ENCODE measurements at places on chromosomes 1 and 21. TPM values are rescaled to one million over a fixed set of nuclear protein-coding genes. Genes with fewer than 3 reads are reported as not detected.
A peak's percentile ranks its signal among the peaks of the same experiment; 100 is the strongest.

- DNase-seq, result no peak
Measured at GRCh38 chr1:205275133-205275532, 46.4 kb downstream of the NUAK2 start.

GRCh38 chr1:230065571-230065970 is 1.5 kb upstream of the GALNT2 start:
- DNase-seq, result no peak

DNA sequence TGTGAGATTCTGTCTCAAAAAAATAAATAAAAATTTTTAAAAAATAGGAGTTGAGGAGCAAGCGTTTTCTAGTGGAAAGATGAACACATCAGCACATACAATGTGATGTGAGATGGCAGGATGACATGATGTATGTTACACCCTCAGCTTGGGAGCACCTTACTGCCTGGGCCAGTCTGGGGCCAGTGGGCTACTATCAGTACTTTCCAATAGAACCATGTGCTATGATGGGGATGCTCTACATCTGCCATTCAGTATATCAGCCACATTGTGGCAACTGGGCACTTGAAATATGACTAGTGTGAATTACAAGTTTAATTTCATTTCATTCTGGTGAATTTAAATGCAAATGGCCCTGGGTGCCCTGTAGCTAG is 156.0 kb downstream of the PGBD5 start:
- no peak for DNase-seq

DNA sequence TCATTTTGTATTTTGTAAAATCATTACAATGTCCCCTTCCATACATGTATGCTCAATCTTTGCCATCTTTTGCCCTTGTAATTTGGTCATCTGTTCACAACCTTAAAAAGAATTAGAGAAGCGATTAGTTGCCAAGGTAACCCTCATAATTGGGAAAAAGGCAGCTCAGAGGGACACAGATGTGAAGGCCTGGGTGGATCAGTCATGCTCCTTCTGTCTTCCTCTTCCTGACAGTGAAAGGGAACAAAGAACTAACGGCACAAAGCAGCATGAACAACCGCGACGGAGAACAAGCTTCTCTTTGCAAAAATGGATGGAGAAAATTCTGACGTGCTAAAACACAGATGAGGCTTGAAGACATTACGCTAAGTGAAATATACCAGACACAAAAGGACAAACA is 78.7 kb upstream of the COG2 start:
- DNase-seq, result no peak

- DNase-seq, result no peak
Measured at GRCh38 chr1:34781071-34781843, at the start of gene GJB3. TSS of gene GJB3 (plus strand) at chr1:34781214. CDS start at chr1:34784763, 3,549 bp downstream.

DNA sequence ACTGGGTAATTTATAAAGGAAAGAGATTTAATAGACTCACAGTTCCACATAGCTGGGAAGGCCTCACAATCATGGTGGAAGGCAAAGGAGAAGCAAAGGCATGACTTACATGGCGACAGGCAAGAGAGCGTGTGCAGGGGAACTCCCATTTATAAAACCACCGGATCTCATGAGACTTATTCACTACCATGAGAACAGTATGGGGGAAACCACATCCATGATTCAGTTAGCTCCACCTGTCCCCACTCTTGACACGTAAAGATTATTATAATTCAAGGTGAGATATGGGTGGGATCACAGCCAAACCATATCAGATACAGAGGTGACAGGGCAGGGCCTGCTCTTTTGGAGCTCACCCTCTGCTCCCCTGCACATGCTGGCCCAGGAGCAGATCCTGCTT is 31.4 kb upstream of the TMEM61 start:
- no peak for DNase-seq

- DNase-seq, result peak; percentile 38
Measured at GRCh38 chr1:241356519-241357365, at the start of gene RGS7. TSS of gene RGS7 (minus strand) at chr1:241357205.

- peak; percentile 34 for DNase-seq
Measured at GRCh38 chr21:36587388-36587787, 107.5 kb upstream of the CLDN14 start.

GRCh38 chr1:4003846-4004505 is 103.9 kb upstream of the C1orf174 start:
- DNase-seq, result no peak

KRTAP19-1 gene
- total RNA-seq, result not detected

SLAMF8 gene
- total RNA-seq, result 1.5 TPM

IFI44L gene
- total RNA-seq, result 5.4 TPM

GLMN gene
- total RNA-seq, result 15.9 TPM

CAPN2 gene
- total RNA-seq, result 247 TPM

VANGL2 gene
- total RNA-seq, result 0.10 TPM

FCRL4 gene
- total RNA-seq, result not detected

Measured in RPMI7951 (cell line).